ENCODE measurements at places on chromosomes 6 and 20.
A peak's percentile ranks its signal among the peaks of the same experiment; 100 is the strongest.

GRCh38 chr20:63740070-63740626 lies 572 bp downstream of the SLC2A4RG start:
- DNase-seq, result peak; percentile 64

- no peak for DNase-seq
Observed at GRCh38 chr6:30570263-30570662, 979 bp upstream of the ABCF1 start.

- DNase-seq, result no peak
Observed at GRCh38 chr6:90947184-90948064, 360.6 kb upstream of the MAP3K7 start.

DNA sequence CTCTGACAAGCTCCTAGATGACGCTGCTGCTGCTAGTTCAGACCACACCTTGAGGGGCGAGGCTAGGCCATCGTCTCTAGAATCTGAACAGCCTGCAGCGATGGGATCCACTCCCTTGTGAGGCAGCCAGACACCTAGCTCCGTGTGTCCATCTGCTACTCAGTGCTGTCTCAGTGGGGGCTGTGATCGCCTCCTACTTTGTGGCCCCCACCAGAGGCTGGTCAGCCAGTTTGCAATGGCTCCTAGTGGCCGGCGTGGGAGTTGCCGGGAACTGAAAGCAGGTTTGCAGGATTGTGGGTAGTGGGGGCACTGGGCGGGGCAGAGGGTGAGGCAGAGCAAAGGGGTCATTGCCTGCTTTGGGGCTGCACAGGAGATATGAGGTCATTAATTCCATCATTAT lies 2.8 kb downstream of the CCN5 start:
- DNase-seq, result no peak

DNA sequence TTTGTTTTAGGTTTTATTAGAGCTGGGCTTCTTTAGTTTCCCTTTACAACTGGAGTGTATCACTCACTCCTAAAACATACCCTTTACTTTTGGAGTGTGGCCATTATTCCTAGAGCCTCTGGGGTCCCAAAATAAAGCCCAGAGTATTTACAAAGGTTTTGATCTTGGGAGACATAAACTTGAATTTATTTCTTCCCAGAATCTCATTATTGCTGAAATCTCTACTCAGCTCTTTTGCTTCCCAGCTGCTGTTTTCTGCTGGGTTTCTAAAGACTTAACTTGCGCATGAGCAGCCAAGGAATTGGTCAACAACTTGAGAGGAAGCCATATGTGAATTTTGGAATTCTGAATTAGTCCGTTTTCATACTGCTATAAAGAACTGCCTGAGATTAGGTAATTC lies 94.5 kb upstream of the NRSN1 start:
- DNase-seq, result no peak

GRCh38 chr20:38278763-38279162 lies 18.2 kb upstream of the KIAA1755 start:
- DNase-seq, result peak; percentile 34

DNA sequence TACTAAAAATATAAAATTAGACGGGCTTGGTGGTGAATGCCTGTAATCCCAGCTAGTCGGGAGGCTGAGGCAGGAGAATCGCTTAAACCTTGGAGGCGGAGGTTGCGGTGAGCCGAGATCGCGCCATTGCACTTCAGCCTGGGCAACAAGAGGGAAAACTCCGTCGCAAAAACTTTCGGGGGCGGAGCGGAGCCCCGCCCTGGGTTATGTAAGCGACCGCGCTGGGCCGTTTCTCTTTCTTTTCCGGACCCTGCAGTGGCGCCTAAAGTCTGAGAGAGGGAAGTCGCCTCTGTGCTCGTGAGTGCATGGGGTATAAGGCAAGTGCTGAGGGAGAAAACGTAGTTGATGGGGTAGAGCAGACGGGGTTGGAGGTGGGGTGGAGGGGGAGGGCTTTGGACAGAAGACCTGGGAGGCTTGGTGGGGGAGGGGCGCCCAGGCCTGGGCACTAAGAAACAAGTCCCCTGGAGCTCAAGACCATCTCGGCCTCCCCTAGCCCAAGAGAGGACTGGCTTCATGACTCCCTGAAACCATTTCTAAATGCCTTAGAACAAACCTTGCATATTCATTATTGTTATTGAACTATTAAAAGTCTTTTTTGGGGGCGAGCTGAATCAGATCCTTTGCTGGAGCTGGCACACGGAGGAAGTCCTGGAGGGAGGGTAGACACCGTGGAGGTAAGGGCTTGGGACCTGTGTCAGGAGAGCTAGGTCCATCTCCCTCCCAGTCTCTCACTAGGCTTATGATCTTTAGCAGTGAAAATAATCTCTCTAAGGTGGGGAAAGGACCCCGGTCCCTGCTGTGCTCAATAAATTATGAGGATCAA lies 2.7 kb upstream of the MICA start:
- DNase-seq, result peak; percentile 95

- DNase-seq, result no peak
Observed at GRCh38 chr20:3890999-3891929, 2.1 kb downstream of the PANK2 start.

GRCh38 chr20:47353692-47354463 lies 2.6 kb downstream of the ZMYND8 start:
- peak; percentile 82 for DNase-seq

All from OCI-M1 (cell line).